Thymus (tissue), 14 donors: ENCODE measurements at places on chromosomes 5 and 9.

DNA sequence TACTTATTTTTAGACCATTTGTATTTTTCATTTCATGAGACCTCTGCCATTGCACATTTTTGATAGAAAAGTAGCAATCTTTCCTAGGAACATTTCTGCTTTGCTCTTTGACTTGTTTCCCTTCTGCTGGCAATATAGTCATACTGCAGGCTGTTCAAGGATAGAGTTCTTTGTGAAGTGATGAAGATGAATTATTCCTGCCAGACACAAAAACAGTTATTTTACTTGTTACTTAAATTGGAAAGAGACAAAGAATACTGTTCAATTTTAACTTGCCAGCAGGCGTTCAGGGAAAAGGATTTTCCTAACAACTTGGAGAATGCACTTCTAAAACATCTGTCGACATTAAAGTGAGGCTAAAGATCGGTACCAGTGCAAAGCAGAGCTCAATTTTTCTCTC lies 251.7 kb upstream of the ACTBL2 start:
- DNase-seq: no peak

DNA sequence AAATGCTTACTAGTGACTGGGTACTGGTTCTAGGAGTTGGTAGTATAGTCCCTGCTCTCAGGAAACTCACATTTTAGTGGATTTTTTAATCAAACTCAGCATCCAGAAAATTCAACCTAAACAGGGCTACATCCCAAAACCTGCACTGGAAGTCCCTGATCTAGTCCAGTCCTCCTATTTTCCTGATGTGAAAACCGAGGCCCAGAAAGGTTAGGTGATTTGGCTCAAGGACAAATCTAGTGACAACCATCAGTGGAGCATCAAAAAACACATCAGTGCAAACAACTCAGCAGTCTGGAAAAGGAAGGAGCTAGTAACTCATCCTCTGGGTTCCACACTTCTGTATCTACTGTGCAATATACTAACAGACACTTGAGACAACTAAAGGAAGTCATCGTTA lies 38.2 kb downstream of the SERINC5 start:
- no peak for DNase-seq

- DNase-seq: no peak
Observed at GRCh38 chr5:43041669-43042175, 1.6 kb upstream of the ANXA2R start.

DNA sequence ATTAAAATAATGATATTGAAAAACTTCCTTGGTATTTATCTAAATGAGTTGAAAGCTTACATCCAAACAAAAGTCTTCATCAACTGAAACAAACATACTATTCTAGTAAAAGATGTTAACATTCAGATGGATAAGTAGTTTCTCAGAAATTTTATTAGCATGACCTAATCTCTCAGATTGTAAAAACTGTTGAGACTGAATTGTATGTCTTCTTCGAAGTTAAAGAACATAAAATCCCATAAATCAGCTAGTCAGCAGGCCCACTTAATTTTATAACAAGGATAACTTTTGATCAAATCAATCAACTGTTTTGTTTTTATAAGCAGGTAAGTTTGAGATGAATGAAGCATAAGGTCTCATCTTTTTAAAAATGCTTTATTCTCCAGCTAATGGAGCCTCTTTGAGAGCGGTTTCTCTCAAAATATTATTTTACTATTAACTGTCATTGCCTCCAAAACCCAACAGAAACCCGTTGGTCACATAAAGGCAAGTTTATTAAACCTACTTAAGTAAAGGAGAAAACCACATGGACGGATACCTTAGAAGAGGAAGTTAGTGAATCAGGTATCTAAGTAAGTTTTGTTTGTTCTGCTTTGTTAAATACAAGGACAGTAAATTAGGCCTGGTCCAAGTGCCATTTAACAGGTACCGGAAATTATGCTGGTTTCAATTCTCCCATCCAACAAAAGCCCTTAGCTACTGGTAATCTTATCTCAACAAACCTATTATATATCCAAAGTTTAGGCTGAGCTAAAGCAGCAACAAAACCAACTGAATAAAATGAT lies 457.0 kb downstream of the PDE4D start:
- DNase-seq: no peak

- DNase-seq: no peak
Observed at GRCh38 chr9:85167146-85167545, 497.6 kb downstream of the NTRK2 start.
